ENCODE measurements at places on chromosomes 6 and 20.

GRCh38 chr20:36792422-36792821 is 18.9 kb upstream of the DSN1 start:
- no peak for DNase-seq

DNA sequence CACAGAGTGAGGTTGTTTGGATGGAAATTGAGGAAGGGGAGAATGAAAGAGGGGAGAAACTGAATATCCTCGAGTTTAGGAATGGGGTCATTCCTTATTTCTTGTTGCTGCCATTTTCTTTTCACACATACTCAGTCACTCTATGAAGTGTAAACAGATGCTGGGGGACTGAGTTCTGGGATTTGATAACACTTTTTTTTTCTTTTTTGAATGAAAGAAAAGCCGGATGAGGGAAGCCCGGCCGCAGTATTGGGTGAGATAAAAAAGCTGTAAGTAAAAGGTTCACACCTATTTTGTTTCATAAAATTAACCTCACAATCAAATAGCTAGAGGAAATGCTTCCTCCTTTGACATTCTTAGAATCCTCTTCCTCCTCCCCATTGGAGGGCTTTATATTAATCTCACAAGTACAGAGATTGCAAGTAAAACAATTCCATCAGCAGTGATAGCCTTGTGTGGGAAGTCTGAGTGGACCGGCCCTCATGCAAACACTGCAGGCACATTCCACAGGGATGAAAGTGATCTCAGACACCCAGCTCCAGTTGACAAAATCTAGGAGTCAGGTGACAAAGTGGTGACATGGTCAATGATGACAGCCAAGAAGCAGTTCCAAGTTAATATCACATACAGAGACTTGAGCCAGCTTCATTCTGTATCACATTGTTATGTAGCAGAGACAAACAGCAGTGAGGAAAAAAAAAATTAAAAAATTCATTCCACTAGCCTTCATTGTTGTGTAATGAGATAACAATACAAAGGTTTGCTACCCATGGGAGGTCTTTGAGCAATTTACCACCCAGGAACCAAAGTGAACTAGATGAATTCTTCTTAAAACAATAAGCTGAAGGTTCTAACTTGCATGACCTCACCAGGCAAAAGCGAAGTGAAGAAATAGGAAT is 391.1 kb upstream of the HSF2 start:
- peak; percentile 66 for DNase-seq

GRCh38 chr6:94071835-94072234 is 652.5 kb upstream of the EPHA7 start:
- DNase-seq = no peak

- no peak for DNase-seq
Observed at GRCh38 chr6:53892707-53893106, 97.9 kb downstream of the LRRC1 start.

GRCh38 chr20:54680872-54681619 is 205.7 kb downstream of the DOK5 start:
- peak; percentile 68 for DNase-seq

GRCh38 chr20:11929947-11930346 is 12.3 kb downstream of the BTBD3 start:
- no peak for DNase-seq

GRCh38 chr20:15951658-15952057 is 621.6 kb downstream of the KIF16B start:
- DNase-seq = no peak

DNA sequence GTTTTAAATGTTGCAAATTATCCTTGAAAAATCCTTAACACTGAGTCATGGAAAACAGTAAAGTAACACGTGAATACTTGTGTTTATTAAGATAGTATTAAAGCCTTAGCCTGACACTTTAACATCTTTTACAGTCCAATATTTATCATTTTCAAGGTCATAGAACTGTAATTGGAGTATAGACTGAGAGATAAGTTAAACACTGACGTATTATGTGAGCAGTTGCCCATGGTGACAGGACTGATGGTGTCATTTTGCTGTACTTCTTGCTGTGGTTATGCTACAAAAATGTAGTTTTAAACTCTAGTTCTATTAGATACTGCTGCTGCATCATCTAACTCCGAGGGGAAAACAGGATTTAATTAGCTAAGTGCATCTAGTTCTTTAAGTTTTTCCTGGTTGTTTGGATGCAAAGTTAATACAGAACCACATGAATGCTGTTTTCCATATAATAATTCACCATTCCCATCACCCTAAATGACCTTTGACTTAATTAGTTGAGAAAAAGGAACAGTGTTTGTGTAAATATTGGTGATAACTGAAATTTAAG is 37.8 kb downstream of the SLC2A12 start:
- DNase-seq = no peak

DNA sequence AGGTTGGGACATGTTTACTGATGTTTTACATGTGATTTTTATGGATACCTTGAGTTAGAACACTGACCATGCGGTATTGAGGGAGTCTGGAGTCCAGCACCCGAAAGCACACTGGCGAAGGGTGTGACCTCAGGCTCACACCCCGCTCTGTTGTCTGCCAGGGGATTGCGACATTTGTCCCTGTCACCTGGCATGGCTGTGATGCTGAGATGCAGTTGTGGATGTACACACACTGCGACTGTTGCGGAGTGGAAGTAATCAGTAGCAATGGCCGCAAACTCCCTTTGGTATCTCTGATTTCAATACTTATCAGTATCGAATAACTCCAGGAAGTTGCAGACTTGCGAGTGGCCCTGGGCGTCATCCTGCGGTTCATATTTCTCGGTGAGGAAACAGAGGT is 43.2 kb downstream of the CDH4 start:
- DNase-seq = no peak
